ENCODE measurements at places on chromosomes 5 and 9.
A peak's percentile ranks its signal among the peaks of the same experiment; 100 is the strongest.

- DNase-seq = no peak
These were observed 987 bp downstream of the FBXW5 start for GRCh38 chr9:136943291-136944211.

GRCh38 chr5:168377525-168377924 is 86.1 kb downstream of the WWC1 start:
- no peak for DNase-seq

GRCh38 chr5:158695595-158696330 is 404.0 kb downstream of the EBF1 start:
- DNase-seq = no peak

GRCh38 chr9:4831119-4831518 is 38.4 kb downstream of the RCL1 start:
- DNase-seq = no peak

DNA sequence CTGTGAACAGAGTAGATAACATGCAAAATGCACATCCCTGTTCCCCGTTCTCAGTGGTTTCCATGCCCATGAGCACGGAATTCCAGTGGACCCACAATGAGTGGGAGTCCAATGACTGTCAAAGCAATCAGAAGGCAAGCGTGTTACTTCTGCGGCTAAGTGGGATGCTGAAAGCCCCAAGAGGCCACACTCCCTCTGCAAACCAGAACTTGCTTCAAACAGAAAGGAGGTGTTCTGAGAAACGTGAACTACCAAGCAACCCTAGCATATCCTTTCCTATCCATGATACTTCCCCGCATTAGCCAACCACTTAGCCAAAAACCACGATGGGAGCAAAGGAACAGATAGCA is 21.7 kb upstream of the MVB12B start:
- no peak for DNase-seq

- no peak for DNase-seq
These were observed 7.2 kb upstream of the ABLIM3 start for GRCh38 chr5:149133795-149134777.

- DNase-seq = no peak
These were observed 8.2 kb downstream of the SLC22A4 start for GRCh38 chr5:132302413-132302812.

DNA sequence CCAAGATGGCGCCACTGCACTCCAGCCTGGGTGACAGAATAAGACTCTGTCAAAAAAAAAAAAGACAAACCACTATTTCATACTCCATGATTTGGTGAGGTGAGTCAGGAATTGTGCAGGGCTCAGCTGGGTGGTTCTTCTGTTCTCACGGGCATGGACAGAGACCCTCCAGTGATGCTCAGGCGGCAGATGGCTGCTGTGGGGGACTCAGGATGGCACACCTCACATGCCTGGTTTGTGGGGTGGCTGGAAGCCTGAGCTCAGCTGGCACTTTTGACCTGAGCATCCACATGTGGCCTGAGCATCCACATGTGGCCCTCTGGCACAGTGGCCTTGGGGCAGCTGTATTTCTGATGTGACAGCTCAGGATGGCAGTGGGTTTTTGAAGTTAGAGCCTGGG is 217.2 kb downstream of the IRX2 start:
- no peak for DNase-seq

DNA sequence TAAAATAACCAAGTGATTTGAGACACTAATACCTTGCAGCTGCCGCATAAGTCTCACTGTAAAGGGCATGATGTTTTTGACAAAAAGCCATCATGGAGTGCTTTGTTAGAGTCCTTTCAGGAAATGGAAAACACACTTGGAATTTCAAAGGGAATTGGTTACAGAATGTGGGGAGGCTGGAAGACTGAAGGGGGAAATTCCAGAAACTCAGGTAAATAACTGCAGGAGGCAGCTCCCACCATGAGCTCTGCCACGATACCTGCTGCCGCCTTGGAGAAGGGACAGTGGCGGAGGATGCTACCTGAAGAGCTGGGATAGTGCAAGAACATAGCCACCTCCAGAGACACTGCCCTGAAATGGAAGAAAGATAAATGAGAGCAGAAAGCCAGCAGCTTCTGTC is 66.9 kb downstream of the PRKACG start:
- no peak for DNase-seq

DNA sequence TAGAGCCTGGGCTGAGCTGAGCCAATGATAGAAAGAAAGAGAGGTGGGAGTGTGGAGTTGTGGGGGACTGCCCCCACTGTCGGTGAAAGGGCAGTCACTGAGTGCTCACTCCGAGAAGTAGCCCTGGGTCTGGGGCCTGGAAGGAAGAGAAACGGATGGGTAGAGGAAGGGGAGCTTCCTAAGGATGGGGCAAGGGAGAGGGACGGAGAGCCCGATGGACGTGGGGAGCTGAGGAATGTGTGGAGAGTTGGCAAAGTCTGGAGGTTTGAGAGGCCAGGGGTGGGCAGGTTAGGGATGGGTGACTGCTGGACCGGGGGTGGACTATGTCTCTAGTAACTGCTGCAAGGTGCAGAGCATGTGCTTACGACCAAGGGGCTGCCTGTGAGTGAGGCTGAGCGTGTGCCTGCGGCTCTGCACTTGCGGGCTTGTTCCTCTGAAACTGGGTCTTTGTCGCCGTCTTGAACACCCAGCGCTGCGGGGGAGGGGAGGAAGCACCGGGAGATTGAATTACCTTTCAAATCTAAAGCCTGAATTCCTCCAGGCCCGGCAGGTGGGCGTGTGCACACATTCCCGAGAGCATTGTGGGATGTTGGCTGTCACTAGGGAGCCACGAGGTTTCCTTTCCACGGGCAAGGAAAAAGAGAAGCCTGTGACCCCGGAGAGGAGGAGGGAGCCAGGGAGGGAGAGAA is 76.4 kb upstream of the ARAP3 start:
- DNase-seq = no peak

- DNase-seq = no peak
These were observed 186.6 kb upstream of the MEF2C start for GRCh38 chr5:89069591-89069990.

DNA sequence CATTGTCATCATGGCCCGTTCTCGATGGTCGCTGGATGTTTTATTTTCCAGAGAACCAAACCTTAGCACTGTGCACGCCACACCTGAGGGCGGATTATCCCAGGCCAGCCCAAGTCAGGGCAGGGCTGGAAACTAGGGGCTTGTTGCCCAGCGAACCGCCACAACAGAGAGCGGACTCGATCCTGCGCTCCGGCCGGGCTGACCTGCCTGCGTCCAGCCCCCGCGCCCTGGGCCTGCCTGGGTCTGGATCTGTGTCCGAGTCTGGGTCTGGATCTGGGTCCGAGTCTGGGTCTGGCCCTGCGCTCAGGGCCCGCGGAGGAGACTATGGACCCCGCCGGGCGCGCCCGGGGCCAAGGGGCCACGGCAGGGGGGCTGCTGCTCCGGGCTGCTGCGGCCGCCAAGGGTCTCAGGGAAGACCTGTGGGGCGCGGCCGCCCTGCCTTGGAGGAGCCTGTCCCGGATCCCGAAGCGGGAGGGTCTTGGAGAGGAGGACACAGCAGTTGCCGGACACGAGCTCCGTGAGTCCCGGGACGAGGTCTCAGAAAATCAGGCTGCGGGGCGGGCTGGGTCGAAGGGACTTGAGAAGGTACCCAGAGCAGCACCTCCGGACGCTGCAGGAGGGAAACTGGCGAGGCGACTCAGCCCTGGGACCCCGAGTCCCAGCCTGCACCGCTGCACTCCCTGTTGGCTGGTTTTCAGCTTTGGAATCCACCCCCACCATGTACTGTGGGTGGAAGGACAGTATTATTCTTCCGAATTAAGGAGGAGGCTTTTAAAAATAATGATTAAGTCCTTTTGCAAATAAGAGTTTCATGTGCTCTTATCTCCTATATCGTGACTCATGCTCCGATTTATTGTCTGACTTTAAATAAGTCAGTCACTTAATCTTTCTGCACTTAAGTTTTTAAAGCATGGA is at the start of gene ANKDD1B:
Gene ANKDD1B, plus strand, starts transcription at position 143 of the 915 bp plus-strand sequence. Its CDS starts 182 bp downstream, at position 325.
- no peak for DNase-seq

GRCh38 chr9:114559830-114560513 is 27.6 kb upstream of the ATP6V1G1 start:
- no peak for DNase-seq

GRCh38 chr9:15295761-15296405 is 11.1 kb downstream of the TTC39B start:
- DNase-seq = no peak

GRCh38 chr5:37043693-37044092 is 167.1 kb downstream of the NIPBL start:
- no peak for DNase-seq

DNA sequence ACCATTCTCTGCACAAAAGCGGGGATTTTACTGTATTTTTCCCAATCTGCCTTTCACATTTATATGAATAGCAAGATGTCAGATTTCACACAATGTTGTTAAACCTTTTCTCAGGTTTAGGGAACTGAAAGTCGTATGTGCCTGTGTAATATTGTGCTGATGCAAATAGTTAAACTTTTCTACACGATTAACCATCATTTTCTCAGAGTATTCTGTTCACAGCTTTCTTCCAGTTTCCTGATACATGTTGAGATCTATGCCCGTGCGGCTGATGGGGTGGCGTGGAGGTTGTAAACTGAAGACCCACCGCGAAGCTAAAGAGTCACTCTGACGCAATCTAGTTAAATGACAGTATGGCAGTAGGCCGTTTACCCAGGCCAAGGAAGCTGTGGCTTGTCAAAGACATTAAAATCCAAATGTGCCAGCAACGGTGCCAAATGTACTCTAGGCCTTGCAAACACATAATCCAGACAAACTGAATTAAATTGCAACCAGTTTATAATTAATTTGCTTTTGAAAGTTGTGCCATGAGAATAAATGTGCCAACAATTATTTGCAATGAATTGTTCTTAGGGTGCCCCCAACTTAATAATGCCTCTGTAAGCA is 145.7 kb downstream of the EBF1 start:
- no peak for DNase-seq

DNA sequence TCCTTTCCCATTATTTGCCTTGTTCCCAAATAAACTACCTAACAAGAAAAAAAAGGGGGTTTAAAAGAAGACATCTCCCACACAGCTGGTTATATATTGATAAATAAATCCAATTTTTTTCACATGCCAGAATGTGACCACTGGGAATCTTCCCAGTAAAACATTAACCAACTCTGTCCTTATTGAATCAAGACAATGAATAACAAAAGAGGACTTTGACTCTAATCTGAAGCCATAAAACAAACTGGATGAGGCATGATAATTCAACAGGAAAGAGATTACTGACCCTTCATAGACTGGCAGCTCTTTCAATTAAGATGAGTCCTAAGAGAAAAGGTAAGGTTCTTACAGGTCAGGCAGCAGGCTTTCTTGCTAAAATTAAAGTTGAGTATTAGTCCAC is 165.8 kb upstream of the CDH6 start:
- no peak for DNase-seq

- peak; percentile 39 for DNase-seq
These were observed 3.3 kb downstream of the RNF183 start for GRCh38 chr9:113299800-113300292.

GRCh38 chr5:81786496-81786895 is 35.6 kb upstream of the SSBP2 start:
- no peak for DNase-seq

- DNase-seq = no peak
These were observed 7.5 kb downstream of the SYK start for GRCh38 chr9:90808890-90809685.

DNA sequence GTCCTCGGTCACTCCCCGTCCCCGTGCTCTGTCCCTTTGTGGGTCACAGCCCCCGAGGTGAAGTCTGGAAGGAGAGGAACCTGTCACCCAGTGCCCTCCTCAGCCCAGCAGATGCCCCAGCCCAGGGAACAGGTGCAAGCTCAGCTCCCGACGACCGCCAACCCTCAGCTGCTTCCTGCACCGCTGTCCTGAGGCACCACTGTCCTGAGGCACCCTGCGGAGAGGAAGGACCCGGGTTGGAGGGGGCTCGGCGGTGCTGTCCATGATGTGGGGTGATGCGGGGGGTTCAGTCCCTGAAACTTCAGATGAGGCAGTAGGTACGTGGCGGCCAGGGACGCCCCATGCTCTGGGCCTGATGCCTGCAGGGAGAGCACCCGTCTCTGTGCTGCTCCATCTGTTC is 81.4 kb downstream of the COL5A1 start:
- DNase-seq = no peak

DNA sequence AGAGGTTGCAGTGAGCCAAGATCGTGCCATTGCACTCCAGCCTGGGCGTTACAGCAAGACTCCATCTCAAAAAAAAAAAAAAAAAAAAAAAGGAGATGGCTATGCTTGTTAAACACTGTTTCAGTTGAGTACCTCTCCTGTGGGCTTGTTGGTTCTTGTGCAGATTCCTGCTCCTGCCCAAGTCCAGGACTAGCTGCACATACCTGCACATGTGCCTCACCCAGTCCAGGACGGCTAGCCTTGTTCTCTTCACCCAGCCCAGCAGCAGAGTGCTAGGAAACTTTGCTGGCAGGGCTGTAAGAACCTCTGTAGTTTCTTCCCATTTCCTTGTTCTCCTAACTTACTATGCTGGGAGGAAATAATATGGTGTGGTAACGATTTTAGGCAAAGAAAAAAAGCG is 234.1 kb upstream of the DMRT1 start:
- no peak for DNase-seq

DNA sequence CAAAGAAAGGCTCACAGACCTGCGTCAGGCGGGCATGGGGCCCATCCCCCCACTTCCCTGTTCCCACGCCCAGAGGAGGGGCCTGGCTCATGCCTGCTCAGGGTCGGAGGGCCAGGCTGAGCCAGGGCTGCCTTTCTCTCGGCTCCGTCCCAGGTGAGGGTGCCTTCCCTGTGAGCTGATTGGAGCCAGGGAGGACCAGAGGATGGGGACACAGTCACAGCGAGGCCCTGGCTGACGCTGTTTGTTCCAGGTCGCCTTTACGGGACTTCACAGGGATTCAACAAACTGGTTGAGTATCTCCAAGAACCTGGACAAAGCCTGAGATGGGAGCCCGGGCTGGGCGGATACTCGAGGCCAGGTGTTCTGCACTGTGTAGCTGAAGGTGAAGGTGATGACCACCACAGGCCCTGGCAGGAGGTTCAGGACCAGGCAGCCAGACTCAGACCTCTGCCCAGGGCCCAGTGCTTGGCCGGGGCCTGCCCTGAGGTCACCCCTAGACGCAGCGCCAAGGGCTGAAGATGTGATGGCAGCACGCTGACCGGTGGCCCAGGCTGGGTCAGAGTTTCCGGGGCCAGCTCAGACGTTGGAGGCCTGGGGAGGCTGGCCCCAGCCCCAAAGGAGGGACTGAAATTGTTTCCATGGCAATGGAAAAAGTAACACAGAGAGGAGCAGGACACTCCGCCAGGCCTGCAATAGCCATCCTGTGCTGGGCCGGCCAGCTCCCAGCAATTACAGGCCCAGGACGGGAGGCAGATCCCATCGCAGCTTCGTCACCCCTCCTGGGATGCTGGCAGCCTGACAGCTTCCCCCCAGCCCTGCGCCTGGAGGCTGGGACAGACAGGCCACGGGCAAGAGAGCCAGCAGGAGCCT is 65.3 kb upstream of the ADAMTS2 start:
- no peak for DNase-seq

DNA sequence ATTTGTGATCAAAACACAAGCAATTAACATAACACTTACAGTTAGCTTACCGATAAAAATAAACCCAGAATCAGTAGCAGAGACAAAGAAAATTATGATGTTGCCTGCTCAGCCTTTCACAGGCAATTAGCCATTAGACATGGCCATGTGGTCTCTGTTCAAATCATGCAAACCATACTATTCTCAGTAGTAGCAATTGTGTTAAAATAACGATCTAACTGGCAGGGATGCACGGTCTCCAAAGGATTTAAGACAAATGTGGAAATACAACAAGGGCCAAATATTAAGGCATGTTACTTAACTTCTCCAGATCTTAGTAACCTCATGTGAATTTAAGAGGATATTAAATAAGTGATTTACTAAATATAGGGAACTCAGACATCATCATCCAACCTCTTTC is 59.5 kb downstream of the PTBP3 start:
- DNase-seq = no peak
